ENCODE measurements at places on chromosomes 3 and 15.

GRCh38 chr3:194265996-194266964 lies 84.8 kb downstream of the CPN2 start:
- DNase-seq, result no peak

- peak; percentile 47 for DNase-seq
These were observed 196.0 kb upstream of the TOPAZ1 start for GRCh38 chr3:44045476-44046275.

DNA sequence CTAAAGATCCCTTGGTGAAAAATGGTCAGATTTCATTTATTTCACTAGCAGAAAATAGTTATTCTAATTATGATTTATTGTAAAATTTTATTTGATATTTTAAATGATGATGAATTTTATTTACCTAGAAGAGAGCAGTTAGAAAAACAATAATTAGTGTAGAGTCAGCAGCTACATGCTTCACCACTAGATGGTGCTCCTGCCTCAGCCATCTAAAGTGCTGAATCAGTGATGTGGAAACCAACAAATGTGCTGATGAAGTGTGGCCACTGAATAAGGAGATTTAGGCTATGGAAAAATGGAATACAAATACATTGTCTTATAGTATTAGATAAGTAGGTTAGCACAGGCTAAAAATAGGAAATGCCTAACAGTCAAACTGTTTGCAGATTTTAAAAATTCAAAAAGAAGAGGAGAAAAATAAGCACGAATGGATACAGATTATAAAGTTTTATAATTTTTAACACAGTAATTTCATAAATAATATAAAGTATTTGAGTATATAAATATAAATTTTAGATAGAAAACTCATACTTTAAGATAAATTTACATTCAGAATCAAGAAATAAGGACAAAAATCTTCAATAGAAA lies 109.8 kb downstream of the PPP2R3A start:
- peak; percentile 62 for DNase-seq

GRCh38 chr15:29860872-29861271 lies 38.6 kb upstream of the TJP1 start:
- no peak for DNase-seq

GRCh38 chr3:43786102-43786501 lies 95.4 kb downstream of the ABHD5 start:
- no peak for DNase-seq

DNA sequence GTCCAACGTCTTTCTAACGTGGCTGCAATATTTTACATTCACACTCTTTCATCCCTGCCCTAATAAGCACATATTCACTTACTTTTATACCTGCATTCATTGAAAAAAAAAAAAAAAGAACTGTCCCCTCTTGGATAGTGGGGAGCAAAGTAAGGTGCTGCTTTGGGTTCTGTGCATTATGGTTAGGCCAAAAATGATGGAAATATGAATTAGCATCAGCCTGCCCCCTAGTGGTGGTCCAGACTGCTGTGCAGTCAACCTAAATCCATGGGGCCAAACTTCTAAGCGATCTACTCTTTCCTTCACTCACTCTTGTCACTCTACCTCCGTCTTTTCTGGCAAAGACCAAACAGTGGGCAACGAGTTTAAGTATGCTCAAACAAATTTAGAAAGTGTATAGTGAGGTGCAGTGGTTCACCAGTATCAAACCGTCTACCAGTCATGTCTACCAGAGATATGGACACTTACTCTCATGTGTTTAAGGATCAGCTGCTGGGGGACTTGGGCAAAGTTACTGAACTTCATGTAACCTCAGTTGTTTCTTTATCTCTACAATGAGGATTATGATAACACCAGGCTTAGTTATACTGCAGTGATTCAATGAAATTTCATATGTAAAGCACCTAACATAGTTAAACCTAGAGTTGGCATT lies 61.5 kb upstream of the GRM7 start:
- DNase-seq, result peak; percentile 0

- DNase-seq, result no peak
These were observed 13.0 kb downstream of the SUCLG2 start for GRCh38 chr3:67641451-67641850.

- DNase-seq, result no peak
These were observed 233.0 kb downstream of the EPHA3 start for GRCh38 chr3:89340408-89340807.

DNA sequence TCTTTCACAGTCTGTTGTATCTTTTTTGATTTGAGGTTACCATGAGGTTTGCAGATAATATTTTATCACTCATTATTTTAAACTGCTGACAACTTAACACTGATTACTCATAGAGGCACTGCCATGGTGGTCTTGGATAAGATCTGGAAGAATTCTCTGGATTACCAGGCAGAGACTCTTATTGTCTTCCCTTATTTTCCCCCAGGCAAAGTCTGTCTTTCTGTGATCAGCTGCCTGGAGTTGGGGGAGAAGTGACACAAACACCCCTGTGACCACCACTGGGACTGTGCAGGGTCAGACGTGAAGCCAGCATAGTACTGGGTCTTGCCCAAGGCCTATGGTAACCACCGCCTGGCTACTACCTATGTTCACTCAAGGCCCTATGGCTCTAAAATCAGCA lies 4.7 kb downstream of the PATL2 start:
- no peak for DNase-seq

DNA sequence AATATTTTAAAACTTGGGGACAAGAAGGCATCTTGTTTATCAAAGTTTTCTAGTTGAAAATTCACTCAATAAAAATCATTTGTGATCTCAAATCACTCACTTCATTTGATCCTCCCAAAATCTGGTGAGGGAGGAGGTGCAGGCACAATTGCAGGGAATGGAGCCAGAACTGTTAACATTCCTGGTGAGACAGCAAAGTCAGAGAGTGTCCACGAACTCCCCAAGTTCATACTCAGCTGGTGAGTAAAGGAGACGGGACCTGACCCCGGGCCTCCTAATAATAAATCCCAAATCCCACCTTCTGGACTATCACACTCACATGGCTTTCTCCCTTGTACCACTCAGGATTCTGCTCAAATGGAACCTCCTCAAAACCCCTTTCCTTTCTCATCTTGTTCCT lies 252.3 kb upstream of the LRTM1 start:
- no peak for DNase-seq

DNA sequence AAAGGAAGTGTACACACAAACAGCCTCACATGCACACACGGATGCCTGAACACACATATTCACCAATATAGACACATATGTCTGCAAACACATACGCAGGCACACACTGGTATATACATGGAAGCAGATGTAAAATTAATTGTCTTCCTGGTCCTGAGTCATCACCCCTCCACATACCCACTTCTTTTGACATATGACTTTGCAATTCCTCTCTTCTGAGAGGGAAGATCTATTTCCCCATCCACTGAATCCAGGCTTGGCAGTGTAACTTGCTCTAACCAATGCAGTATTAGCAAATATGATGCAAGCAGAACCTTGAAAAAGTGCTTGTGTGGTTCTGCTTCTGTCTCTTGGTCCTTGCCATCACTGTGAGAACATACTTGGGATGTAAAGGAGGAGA lies 76.8 kb upstream of the HRH1 start:
- DNase-seq, result no peak

- DNase-seq, result no peak
These were observed 28.4 kb downstream of the PLS1 start for GRCh38 chr3:142624341-142625152.

- no peak for DNase-seq
These were observed 3.2 kb upstream of the SLC6A20 start for GRCh38 chr3:45799586-45799985.

DNA sequence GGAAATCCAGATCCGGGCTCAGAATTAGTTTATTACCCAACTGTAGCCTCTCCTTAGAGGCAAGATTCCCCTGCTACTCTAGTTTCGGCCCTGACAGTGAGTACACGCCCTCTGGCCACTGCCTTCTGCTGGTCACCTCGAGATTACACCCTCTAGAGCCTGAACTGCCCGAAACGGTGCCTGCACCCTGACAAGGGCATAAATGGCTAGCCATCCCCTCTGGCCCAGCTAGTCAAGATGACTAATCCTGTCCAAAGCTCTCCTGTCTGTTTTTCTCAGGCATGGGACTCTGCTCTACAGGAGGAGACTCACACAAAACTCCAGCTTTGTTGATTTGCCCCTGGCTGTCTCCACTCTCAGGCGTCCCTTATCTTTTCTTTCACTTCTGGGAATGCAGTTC lies 150.5 kb upstream of the UBE2E2 start:
- DNase-seq, result no peak

DNA sequence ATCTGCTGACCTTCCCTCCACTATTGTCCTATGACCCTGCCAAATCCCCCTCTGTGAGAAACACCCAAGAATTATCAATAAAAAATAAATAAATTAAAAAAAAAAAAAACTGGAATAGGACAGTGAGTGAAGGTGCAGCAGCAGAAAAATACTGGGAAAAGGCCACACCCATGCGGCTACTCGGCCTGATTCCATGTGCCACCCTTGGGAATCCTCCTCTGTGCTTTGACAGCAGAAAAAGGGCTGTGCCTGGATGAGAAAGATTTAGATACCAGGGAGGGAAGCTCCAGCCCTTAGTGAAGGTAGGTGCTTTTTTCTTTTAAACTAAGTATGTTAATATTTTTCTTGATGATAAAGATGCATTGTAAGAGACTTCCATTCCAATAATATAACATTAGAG lies 107.8 kb downstream of the CTNNB1 start:
- DNase-seq, result no peak

GRCh38 chr15:32676169-32676568 lies 34.7 kb downstream of the SCG5 start:
- DNase-seq, result no peak

DNA sequence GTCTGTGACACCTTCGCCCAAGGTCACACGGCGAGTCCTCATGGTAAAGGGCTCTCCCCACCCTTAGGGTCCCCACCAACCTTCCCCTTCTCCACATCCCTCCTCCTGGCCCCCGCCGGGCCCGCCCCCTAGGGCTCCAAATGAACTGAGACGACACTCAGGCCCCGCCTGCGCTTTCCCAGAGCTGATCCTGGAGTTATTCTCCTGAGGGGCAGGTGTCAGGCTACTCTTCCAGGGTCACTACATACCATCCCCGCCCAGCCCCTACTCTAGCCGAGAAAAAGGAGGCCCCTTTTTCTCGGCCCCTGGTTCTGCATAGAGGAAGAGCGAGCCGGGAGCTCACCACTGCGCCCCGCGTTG lies 292 bp downstream of the USP4 start:
- no peak for DNase-seq

DNA sequence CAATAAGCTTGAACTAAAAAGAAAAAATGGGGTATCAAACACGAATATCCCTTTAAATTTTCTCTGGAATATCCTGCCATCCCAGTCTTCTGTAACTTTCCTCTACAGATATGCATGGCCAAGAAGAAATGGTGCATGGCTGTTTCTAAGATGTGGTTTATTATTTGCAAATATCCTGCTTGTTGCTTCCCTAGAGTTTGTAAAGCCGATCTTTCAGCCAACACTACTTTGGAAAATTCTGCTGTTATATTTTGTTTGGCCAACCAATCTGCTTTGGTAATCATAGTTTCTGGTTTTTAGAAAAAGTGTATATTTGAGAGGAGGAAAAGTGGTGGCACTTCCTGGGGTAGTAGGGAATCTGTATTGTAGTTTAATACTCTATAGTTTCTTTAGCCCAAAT lies 13.9 kb downstream of the PHLDB2 start:
- no peak for DNase-seq

DNA sequence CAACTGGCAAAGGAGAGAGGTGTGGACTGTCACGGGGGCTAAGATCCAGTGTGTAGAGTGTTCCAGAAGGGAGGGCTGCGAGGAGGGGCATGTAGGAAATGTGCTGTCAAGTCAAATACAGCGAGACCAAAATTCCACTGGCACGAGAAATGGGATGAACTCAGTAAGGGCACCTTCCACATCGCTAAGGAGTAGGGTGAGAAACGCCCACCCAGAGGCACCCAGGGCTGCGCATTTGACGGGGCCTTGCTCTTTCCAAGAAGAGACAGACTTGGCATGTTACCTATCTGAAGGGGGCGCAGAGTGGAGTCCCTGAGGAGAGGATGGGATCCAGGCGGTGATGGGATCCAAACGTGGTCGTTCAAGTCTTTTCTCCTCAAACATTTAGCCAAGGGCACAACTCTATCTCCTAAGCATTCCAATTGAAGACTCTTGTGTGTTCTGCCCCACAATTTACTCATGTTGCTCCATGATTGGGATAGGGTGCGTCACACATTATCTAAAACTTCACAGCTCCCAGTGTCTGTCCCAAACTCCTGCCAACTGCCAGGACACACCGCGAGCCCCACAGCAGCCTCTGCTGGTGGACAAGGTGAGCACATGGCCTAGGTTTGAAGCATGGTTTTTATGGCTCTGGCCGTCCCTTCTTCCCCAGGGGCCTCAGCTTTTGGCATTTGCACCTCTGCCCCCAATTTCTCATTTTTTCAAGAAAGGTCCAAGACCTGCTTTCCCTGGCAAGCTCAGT lies 7.6 kb downstream of the SELENOS start:
- DNase-seq, result no peak

GRCh38 chr15:100983221-100983620 lies 64.1 kb downstream of the LRRK1 start:
- no peak for DNase-seq

GRCh38 chr3:120364821-120365220 lies 15.7 kb upstream of the LRRC58 start:
- no peak for DNase-seq

DNA sequence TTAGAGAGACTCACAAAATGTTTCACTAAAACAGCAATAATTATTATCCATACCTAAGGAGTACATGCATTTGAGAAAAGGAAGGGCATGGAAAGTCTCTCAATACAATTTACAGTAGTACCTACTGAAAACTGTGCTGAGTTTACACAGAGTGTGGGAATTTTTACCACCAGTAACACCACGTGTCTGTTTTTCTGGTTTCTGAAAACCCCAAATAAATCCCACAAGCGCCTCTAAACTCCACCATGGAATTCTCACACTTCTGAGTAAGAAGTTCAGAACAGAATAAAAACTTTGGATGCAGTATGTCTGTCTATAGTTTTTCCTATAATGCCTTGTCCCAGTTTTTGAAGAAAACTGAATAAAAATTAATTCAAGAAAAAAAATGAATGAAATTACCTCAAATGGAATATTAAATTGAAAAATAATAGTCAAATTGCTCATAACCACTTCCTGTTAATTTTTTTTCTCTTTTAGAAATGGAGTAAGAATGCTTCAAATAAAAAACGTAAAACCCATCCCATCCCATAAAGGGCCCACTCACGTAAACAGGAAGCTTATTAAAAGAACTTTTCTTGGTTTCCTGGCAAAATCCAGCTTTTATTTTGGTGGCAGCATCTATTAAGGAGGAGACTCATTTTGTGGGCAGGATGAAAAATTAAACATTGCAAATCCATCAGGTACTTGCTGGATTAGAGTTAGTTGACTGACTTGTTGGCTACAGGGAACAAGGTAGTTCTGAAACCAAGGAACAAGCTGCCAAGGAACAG lies 378.1 kb downstream of the TIGIT start:
- no peak for DNase-seq

- no peak for DNase-seq
These were observed 18.3 kb upstream of the MRPS22 start for GRCh38 chr3:139325551-139325950.

- DNase-seq, result no peak
These were observed 50.5 kb downstream of the WNT5A start for GRCh38 chr3:55436644-55437043.

GRCh38 chr15:43771816-43772215 lies 5.0 kb downstream of the ELL3 start:
- DNase-seq, result no peak

- DNase-seq, result no peak
These were observed 26.6 kb upstream of the ACAN start for GRCh38 chr15:88776646-88777045.
